Kasumi-1 (cell line): ENCODE measurements at places on chromosomes 11 and 22.
A peak's percentile ranks its signal among the peaks of the same experiment; 100 is the strongest.

- peak; percentile 30 for DNase-seq
These were observed 626 bp downstream of the FLRT1 start for GRCh38 chr11:64036087-64037026.

- no peak for DNase-seq
These were observed 97.2 kb downstream of the JRKL start for GRCh38 chr11:96486890-96487611.

GRCh38 chr11:65209711-65210360, 28.1 kb downstream of the CAPN1 start:
- no peak for DNase-seq

GRCh38 chr11:58907780-58908179, 31.5 kb upstream of the GLYATL1 start:
- no peak for DNase-seq

- peak; percentile 49 for DNase-seq
These were observed 928 bp downstream of the FBXO7 start for GRCh38 chr22:32475468-32476010.

- no peak for DNase-seq
These were observed 68.2 kb upstream of the NECTIN1 start for GRCh38 chr11:119797123-119797611.

DNA sequence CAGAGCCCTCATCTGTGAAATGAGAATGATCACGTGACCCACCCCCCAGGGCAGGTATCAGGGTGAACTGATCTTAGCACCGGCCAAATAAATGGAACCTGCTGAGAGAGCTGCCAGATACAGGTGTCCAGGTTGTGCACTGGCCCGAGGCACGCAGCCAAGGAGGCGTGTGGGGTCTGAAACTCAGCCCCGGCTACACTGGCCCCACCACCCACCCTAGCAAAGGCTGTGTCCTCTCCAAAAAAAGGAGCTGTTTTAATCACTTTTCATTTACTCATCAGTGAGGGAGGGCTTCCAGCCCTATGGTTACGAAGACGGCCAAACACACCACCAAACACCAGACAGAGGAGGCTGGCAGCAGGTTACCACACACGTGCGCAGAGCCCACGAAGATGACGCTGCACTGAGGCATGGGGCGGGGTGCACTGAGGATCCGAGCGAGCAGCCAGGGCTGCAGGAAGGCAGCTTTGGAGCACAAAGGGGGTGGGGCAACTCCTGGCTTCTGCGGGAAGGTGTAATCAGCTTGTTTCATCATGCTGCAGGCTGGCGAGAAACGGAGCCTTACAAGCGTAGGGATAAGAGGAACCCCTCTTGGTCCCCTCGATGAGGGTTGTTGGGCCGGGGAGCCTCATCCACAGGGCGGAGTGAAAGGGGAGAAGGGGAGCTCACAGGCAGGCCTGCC, 19.5 kb upstream of the SLC22A12 start:
- no peak for DNase-seq

DNA sequence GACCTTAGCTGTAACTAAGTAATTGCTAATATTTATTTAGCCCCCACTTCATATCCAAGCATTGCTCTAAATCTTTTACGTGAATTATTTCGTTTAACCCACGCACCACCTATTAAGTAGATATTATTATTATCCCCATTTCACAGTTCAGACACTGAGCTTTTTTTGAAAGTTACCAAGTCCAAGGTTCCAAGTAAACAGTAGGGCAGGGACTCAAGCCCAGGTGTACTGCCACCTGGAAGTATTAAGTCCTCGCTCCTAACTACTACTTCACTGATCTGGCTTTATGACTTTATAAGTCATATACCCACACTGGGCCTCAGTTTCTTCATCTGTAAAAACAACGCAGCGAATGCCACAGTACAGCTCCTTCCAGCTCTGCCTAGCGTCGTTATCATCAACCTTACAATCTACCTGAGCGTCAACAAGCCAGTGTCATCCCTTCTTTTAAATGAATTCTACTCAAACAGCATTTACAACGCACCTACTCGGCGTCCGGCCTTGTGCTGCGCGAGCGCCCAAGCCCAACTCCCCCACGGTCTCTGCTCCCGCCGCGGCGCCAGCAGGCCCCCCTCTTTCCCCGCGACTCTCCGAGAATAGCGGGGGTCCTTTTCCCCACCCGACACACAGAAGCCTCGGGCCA, 624 bp downstream of the TMEM41B start:
- peak; percentile 24 for DNase-seq
